ENCODE measurements at places on chromosomes 5 and 9. TPM values are rescaled to one million over a fixed set of nuclear protein-coding genes. Genes with fewer than 3 reads are reported as not detected.
A peak's percentile ranks its signal among the peaks of the same experiment; 100 is the strongest.

PSD2 gene
- total RNA-seq, result not detected

DNA sequence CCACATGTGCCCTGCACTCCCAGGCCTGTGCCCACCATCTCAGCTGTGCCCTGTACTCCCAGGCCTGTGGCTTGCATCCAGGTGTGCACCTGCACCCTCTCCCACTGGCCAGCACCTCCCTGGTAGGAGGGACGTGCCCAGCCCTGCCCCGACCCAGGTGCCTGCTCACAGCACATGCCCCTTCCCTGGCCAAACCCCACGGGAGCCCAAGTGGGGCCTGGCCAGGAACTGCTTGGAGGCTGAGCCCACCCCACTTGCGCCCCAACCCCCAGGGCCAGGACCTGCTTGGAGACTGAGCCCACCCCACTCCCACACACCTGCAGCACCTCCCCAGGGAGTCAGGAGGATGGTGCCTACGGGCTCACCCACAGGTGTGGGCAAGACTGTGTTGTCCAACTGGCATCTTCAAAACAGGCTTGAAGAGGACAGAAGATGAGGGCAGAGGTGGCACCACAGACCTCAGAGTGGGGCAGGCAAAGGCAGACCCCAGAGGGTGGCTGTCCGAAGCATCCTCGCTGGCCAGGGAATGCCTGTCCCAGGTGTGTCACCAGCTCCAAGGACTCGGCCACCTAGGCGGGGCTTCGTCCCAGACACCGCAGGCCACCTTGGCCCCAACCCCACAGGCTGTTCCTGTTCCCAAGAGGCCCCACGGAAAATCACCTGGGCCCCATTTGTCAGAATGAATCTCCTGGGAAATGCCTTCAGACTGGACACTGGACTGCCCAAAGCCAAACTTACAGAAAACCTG, 10.8 kb downstream of the ZDHHC11B start:
- peak; percentile 4 for ATAC-seq

GRCh38 chr9:96501633-96502538, 51.9 kb downstream of the HABP4 start:
- no peak for ATAC-seq

- ATAC-seq, result no peak
Measured at GRCh38 chr9:87083986-87084385, 136.7 kb upstream of the GAS1 start.

DNA sequence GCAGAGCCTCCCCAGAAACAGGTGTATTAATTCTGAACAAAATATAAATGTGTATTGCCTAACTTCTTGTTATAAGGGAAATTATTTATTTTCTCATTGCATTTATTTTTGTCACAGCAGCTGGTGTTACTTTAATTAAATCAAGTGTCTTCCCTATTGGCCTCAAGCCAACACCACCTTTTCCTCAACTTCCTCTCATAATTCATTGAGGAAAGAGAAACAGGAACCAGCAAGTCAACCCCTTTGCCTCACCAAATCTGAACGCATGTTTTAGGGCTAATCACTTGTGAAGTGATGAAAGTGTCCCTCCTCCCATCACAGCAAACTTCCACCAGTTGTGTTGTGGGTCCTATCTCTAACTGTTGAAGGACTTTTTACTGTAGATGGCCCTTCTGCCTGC, 73.1 kb downstream of the DIRAS2 start:
- ATAC-seq, result no peak

GOLGA1 gene
- total RNA-seq, result 17.6 TPM

MAMDC2 gene
- 1.3 TPM for total RNA-seq

- ATAC-seq, result no peak
Measured at GRCh38 chr5:62560786-62561185, 17.8 kb upstream of the LRRC70 start.

GRCh38 chr9:16290169-16290568, 580.3 kb downstream of the BNC2 start:
- no peak for ATAC-seq

ACSL6 gene
- total RNA-seq, result 0.08 TPM

DNA sequence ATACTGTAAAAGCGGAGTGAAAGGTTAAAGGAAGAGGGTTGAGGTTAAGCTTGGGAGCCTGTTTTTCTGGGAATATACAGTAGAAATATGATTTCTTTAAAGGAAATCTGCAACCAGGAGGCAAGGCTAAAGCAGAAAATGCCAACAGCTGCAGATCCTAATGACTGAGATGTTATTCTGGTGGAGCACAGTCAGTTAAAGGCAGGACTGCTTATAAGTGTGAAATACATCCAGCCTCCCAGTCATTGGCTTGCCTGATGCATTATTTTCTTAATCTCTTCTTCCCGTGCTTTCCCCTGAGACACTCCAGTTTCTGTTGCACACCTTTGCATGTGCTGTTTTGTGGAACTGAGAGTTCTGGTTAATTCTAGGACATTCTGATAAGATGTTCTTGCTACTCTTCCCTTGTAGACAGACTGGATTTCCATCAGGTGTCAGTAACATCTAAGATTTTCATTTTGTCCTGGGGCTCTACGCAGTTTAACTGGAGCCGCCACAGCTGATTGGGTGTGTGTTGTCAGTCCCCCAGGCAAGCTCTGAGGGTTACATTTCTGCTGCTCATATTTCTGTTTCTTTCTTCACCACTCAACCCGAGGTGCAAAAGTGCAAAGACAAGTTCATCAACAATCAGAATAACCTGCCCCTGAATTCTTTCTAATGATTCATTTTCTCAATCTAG, 44.4 kb downstream of the CAST start:
- ATAC-seq, result peak; percentile 29

DNA sequence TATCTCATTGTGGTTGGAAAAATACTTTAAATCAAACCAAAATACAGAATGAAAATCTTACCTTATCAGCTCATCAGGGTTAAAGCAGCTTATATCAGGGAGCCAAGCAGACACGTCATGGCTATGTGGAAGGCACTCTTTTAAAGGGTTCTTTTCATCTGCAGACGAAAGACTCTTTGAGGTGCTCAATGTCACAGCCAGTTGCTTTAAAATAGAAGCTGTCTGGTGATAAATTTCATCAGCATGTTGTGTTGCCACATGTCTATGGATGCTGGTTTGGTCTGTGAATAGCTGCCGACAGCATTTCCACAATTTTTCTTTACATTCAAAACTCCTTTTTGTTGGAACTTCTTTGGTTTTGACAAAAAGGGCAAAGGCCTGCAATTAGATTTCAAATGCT, 7.5 kb downstream of the TSTD2 start:
- ATAC-seq, result no peak

GRCh38 chr5:178624631-178625546, 2.0 kb downstream of the CLK4 start:
- ATAC-seq, result no peak

DNA sequence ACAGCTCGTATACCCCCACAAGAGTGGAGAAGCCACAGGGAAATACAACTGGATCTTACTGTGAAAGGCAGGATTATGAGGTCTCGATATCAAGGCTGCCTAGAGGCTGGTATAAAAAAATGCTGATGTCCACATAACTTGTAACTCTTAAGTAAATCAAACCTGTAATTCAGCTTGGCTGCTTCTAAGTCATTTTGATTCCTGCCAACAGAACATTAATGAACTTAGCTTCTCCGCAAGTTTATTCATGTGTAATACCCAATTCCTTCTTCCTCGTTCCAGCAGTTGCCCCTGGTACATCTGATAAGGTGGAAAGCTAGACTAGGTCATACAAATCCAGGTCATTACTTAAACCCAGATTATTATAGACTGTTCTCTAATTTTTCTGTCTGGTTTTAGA, 16.4 kb upstream of the SMIM15 start:
- peak; percentile 73 for ATAC-seq

DNA sequence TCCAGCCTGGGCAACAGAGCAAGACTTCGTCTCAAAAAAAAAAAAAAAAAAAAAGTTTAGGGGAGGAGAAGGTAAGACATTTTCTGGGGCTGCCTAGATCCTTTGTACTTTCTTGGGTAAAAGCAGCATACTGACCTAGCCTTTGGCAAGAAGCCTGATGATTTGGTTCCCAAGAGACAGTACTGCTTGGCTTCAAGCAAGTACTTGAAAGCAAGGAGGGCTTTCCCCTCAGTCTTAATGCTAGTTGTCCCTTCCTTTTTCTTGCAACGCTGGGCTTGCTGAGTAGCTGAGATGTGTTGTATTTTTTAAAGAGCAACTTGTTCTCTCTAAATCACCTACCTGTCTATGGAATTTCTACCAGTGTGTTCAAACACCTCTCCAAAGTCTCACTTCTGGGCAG, 76.2 kb downstream of the INSYN2B start:
- ATAC-seq, result no peak

SNCAIP gene
- 2.3 TPM for total RNA-seq

DNA sequence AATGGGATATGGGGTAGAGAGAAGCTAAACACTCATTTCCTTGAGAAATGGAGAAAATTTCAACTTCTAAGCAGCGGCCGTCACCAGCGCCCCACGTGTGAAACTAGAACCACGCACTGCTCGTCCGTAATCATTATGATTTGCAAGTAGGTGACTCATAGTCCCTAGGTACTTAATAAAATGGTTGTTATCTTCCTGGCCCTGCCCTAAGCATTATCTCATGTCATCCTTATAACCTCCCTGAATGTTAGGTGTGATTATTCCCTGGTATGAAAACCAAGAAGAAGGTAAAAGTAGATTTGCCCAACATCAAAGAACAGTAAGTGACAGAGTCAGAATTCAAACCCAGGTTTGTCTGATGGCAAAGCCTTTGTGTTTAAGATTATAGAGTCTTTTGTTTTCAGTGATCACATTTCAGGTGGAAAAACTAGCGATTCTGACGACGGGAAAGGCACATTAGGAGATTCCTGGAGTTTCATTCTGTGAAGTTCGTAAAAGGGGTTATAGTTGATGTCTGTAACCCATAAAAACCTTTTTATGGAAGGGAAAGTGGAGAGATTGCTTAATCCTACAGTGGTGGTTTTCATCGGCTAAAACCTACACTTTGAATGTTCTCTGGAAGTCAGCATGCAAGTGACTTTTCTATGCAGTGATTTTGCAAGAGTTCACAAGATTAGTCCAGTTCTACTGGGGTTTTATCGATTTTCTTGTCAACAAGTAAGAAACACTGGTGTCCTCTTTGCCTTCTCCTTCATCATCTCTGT, 202.9 kb upstream of the WWC1 start:
- no peak for ATAC-seq

CNTNAP3 gene
- 8.5 TPM for total RNA-seq

CCDC192 gene
- not detected for total RNA-seq

- ATAC-seq, result no peak
Measured at GRCh38 chr5:1795931-1796330, 3.7 kb downstream of the MRPL36 start.

APBA1 gene
- total RNA-seq, result 0.76 TPM

DNA sequence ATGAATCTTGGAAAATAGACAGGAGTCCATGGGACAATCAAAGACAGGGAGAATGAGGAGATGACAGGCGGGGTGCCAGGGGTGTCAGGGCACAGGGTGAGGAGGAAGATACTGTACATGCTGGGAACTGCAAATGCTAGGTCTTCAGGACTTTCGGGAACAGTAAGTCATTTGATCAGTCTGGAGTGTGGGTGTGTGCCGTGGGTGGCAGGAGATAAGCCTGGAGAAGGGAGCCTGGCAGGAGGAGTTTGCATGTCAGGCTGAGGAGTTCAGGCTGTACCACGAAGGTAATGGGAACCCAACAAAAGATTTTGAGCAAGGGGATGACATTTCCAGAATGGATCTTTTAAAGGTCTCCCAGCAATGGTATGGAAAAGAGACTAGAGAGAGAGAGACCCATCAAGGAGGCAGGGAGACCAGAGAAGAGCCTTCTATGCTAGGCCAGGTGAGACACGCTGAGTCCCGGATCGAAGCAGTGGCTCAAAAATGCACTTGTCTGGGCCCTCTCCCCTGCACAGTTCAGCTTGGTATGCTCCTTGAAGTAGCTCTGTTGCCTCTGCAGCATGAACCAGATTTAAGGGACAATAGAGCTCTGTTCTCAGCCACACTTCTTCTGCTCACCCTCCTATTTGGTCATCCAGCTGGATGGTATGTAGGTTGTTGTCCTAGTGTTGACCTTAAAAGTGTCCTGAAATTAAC, 77.0 kb upstream of the FER start:
- no peak for ATAC-seq

DOCK2 gene
- 2.2 TPM for total RNA-seq

DNA sequence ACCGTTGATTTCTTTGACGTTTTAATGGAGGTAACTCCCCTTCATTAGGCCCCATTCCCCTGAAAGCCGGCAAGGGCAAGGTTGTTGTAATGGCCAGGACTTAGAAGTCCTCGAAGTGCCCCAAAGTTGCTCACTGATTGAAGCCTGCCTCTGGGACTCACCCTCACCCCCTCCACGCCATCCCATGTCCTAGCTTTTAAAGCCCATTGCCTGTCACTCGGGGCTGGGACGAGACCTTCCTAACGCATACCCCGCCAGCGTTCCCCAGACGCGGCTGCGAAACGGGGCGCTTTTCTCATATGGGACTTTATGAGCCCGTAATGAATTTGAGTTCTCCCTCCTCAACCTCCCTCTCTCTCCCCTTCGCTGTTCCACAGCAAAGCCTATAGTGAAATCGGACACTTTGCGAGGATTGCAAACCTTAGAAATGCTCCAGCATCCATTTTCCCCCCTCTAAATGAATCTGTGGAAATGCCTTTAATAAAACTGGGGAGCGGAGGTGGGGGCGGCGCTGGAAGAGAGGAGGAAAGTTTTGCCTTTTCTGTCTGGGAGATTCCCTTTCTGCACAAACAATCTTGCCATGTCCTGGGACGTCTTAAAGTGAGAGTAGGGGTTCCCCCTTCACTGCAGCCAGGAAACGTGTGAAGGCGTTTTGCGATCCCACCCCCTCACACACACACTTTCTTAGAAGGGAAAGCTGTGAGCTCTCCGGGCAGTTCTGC, 1.5 kb downstream of the PAPPA start:
- ATAC-seq, result peak; percentile 12

DNA sequence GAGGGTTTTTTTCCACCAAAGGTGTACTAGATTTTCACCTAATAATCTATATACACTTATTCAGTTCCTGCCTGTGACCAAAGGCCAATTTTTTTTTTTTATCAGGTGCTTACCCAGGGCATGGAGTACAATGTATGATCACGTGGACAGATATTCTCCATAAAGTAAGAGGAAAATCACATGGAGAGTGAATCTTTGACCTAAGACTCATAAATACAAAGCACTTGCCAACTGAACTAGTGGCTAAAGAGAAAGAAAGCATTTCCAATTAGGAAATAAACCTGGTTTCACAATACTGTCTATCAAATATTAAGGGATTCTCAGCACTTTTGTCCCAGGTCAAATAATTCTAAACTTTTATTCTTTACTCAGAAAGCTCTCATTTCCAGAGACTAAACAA, 33.0 kb upstream of the CEP120 start:
- ATAC-seq, result no peak

GRCh38 chr5:107949688-107950341, 279.1 kb upstream of the EFNA5 start:
- ATAC-seq, result no peak
